Immature natural killer cell (primary cell): ENCODE measurements at places on chromosomes 5 and 9. TPM values are rescaled to one million over a fixed set of nuclear protein-coding genes. Genes with fewer than 3 reads are reported as not detected.

Gene KIF24
- 0.25 TPM for polyA plus RNA-seq

Gene PLPP7
- 1.4 TPM for polyA plus RNA-seq

DNA sequence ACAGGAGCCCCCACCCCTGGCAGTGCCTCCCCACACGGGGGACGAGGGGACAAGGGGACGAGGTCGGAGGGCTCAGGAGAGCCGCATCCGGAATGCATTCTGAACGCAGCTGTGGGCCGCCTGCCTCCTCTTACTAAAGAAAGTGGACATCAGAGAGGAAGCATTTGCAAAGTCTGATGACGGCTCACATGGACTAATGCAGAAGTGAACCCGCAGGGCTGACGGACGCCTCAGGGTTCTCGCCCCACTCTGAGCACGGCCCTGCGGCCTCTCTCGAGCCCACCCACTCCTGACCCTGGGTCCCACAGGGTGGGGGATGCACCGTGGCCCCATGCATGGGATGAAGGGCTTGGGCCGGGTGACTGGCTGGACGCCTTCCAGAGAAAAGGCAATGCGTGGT is 5.9 kb downstream of the LPCAT1 start:
- DNase-seq, result no peak

- no peak for DNase-seq
These were observed 92.6 kb upstream of the ALDH1B1 start for GRCh38 chr9:38299856-38300255.

- no peak for DNase-seq
These were observed 9.5 kb upstream of the GLDC start for GRCh38 chr9:6655036-6655435.

- no peak for DNase-seq
These were observed 188.1 kb upstream of the IL12B start for GRCh38 chr5:159518371-159518770.

DNA sequence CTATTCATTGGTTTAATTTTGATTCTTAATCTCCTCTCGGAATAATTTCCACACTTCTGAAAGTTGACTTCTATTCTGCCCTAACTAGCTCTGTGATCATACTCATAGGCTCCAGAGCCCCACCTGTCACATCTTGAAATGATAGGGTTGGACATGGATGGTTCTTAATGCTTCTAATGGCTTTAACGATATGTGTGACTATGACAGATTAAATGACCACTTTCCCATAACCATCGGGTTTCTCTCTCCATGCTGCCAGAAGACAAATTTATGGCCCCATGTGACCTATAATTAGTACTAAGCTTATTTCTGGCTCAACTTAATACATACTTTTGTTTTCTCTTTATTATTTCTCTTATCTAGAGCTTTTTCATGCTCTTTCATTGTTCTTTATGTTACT is 251.1 kb upstream of the TUT7 start:
- DNase-seq, result no peak
